ENCODE measurements at places on chromosomes 16 and 17. TPM values are rescaled to one million over a fixed set of nuclear protein-coding genes. Genes with fewer than 3 reads are reported as not detected.

Gene MYH11
- 150 TPM for polyA plus RNA-seq

Gene TMEM238L
- not detected for polyA plus RNA-seq

Gene CD7
- polyA plus RNA-seq = 1.2 TPM

Gene CA5A
- 0.77 TPM for polyA plus RNA-seq

Gene MPV17L
- 6.0 TPM for polyA plus RNA-seq

Gene PRSS21
- 0.27 TPM for polyA plus RNA-seq

Gene CD79B
- 2.4 TPM for polyA plus RNA-seq

- peak; percentile 79 for DNase-seq
Observed at GRCh38 chr17:14205992-14206461, 30.6 kb downstream of the CDRT15 start.

- no peak for DNase-seq
Observed at GRCh38 chr16:19854543-19854876, 30.1 kb downstream of the GPRC5B start.

- no peak for DNase-seq
Observed at GRCh38 chr16:86022381-86022960, 123.5 kb downstream of the IRF8 start.

- no peak for DNase-seq
Observed at GRCh38 chr16:2716948-2717347, 3.1 kb downstream of the PRSS27 start.

DNA sequence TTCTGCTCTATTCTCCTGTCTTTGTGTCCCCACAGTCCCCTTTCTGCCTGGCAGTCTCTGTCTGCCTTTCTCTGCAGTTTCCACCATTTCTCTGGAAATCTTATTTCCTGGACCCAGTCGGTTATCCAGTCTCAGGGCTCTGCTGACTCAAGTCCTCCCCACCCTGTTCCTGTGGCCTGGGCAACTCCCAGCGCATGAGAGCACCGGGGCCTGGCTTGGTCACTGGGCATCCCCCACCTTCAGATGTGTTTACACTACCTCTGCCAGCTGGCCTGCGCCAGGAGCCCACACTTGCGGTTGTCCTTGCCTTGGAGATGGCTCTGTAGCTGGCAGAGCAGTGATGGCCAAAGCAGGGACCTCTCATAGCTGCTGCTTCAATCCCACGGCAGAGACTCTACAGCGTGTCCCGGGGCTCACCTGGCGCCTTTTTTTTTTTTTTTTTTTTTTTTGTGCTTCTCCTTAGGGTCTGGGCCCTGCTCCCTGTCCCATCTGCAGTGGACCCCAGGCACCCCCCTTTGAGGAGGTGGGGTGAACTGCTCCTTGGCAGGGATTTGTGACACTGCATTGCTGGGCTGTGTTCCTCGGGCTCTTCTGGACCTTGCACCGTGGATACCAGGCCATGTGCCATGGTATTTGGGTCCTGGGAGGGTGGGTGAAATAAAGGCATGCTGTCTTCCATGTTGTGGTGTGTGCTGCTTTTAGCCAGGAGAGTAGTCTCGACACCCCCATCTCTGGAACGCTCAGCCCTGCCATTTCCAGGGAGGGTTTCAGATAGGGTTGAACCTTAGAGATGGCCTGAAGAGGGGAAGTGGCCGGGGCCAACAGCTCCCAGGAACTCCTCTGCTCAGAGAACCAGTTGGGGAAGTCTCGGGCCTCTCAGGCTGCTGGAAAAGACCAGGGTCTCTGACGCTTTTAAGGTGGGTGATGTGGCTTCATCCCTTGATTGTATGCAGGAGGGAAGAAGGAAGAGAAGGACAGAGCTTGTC, 17.5 kb downstream of the GUCY2D start:
- DNase-seq = peak; percentile 79

DNA sequence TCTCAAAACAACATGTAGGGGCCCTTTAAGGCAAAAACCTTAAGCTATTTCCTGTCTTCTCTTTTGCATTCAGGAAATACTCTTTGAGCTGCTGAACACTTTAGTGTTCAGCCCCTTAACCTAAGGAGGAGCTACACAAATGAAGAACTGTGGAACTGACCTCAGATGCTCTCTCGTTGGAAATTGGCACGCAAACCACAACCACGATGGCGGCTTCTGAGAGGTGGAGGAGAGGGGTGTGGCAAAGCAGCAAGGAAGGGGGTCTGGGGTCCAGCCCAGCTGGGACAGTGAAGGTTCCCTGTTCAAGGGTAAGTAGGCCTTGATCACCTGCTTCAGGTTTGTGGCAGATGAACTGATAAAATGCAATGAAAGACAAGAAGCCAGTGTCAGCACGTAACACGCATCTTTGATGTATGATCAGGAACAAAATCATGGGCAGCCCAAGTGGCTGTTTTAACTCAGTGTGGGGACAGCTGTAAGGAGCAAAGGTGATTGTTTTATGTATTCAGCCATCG, 291.6 kb upstream of the TNRC6C start:
- no peak for DNase-seq

- no peak for DNase-seq
Observed at GRCh38 chr16:82999711-83000110, 372.9 kb downstream of the CDH13 start.

GRCh38 chr16:11581678-11582077, 5.0 kb downstream of the LITAF start:
- no peak for DNase-seq

DNA sequence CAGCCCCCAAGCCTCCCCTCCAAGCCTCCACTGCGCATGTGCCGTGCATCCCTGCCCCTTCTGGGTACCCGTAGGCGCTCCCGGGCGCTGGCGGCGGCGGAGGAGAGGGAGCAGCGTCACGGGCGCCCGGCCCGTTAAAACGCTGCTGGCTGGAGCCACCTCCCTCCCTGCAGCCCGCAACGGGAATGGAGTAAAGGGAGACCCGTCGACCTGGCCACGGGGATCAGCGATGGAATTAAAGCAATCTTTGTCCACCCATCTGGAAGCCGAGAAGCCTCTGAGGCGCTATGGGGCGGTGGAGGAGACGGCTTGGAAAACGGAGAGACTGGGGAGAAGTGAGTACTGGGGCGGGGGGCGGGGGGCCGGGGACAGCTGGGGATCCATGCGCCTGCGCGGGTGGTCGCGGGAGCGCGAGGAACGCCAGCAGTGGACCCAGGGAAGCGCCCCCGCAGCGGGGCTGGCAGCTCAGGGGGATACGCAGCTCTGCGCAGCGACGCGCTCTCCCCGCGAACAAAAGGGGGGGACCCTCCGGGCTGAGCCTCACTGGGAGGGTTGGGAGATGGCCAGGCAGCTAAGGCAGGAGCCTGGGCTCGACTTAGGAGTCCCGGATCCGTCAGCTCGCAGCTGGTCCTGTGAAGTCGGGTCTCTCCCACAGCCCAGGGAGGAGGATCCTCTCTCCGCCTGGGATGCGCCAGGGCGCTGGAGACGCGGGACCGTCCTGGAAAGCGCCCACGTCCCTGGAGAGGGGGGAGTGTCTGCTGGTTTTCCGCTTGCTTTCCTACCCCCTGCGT, at the start of gene BMERB1:
TSS of gene BMERB1 (plus strand) at position 164 of the 791 bp plus-strand sequence. CDS start at position 230, 66 bp downstream.
- peak; percentile 70 for DNase-seq

GRCh38 chr17:3692346-3692745, 3.6 kb downstream of the P2RX5 start:
- no peak for DNase-seq

DNA sequence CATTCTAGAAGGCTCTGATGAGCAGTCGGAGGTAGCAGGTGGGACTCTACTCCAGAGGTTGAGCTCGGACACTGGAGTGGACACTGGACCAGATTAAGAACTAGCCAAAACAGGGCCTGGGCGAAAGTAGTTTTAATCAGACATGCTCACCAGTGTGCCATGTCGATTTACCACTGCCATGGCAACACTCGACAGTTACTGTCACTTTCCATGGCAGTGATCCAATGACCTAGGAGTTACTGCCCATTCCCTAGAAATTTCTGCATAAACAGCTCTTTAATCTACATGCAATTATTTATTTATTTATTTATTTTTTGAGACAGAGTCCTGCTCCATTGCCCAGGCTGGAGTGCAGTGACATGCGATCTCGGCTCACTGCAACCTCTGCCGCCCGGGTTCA, 7.2 kb upstream of the METTL9 start:
- no peak for DNase-seq

DNA sequence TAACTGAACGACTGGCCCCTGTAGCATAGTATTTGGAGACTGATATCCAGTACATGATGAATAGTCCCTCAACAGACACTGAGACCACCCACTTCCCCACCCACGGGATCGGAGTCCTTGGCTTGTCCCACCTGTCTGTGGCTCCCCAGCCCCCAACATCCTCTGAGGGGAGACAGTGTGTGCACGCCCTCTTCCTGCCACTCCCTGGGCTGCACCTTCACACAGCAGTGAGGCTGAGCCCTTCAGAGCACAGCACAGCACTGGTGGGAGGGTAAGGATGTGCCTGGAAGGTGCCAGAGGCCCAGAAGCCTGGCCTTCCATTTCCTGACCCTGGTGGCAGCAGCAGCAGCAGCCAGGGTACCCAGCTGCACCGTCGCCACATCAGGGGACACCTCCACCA, 11.0 kb downstream of the DNASE1 start:
- no peak for DNase-seq

DNA sequence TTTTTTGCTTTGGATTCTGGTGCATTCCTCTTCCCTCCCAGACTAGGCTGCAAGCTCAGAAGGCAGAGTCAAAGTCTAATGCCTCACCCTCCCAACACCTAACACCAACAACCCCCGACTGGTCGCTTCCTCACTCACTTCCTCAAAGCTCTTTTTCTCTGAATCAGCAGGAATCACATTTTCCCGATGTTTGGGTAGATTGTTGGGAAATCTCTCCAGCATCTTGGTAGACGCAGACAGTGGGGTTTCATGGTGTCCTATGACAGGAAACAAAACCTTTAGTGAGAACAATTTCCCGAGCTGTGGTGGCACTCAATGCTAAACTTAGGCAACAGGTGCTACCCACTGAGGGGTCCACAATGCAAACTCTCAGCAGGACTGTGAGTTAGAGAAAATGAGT, 39.9 kb upstream of the ICAM2 start:
- no peak for DNase-seq

DNA sequence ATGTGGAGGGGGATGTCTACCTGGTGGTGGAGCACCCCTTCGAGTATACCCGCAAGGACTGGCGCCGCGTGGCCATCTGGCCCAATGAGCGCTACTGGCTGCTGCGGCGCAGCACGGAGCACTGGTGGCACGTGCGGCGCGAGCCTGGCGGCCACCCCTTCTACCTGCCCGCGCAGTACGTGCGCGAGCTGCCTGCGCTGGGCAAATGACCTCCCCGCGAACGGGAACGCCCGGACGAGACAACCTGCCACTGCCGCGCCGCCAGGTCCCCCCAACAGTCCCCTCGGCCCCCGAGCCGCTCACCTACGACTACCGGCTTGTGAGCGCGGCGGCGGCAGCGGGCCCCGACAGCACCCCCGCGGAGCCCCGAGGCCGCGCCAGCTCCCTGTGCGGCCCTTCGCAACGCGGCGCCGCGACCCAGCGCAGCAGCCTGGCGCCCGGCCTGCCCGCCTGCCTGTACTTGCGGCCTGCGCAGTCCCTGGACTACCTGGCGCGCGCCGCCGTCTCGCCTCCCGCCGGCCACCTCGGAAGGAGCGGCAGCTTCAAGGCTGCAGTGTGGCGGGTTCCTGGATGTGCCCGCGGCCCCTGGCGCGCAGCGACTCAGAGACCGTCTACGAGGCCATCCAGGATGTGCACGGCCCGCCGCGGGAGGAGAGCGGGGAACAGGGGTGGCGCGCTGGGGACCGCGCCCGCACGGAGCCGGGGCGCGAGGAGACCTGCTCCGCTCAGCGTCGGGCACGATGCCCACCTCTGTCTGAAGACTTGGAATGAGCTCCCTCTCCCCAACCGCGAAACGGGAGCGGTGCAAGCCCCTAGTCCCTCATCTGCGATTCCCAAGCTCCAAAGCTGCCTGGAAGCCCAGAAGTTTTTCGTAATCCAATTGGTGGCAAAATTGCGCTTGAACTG, 48.7 kb upstream of the AMZ2 start:
- DNase-seq = peak; percentile 81

DNA sequence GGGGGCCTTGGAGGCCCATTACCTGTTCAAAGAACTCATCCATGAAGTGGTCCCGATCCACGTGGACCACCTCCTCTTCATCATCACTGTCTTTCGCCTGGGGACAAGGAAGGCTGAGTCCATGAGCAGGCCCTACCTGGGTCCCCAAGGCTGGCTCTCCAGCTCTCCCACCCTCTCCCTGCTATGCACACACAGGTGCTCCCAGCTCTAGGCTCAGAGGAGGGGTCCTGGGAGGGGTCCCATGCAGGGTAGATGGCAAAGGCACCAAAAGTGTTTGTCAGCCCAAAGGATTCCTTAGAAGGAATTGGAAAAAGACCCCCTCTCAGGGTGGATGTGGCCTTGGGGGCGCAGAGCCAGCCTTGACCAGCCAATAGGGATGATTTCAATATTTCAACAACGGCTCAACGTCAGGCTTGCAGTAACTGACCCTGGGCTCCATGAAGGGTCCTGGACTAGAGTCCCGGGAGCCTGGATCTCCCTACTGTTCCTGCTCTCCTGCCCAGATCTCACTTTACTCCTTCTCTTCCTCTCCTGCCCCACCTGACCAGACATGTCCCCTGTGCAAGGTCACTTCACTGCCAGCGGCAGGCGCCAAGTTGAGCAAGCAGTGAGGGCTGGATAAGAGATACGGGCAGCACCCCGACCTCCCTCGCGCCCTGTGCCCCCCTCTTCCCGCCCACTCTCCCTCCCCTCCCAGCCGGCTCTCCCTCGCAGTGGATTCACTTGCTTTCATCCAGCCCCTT, 8.8 kb downstream of the STX1B start:
- DNase-seq = no peak

GRCh38 chr17:38352245-38353085, 821 bp downstream of the SOCS7 start:
- peak; percentile 18 for DNase-seq

- DNase-seq = peak; percentile 91
Observed at GRCh38 chr16:29664091-29664921, 1.3 kb downstream of the SPN start.

Measured in left lung (tissue), 14 donors.